Myocyte (in vitro differentiated cells): ENCODE measurements at places on chromosomes 5 and 9. TPM values are rescaled to one million over a fixed set of nuclear protein-coding genes. Genes with fewer than 3 reads are reported as not detected.
A peak's percentile ranks its signal among the peaks of the same experiment; 100 is the strongest.

- DNase-seq = no peak
Observed at GRCh38 chr9:129256959-129257713, 79.1 kb upstream of the IER5L start.

The CDO1 gene
- total RNA-seq = 2.4 and 8.0 TPM in 2 replicates

The PCDHA10 gene
- total RNA-seq = 0.03 and 0.05 TPM in 2 replicates

DNA sequence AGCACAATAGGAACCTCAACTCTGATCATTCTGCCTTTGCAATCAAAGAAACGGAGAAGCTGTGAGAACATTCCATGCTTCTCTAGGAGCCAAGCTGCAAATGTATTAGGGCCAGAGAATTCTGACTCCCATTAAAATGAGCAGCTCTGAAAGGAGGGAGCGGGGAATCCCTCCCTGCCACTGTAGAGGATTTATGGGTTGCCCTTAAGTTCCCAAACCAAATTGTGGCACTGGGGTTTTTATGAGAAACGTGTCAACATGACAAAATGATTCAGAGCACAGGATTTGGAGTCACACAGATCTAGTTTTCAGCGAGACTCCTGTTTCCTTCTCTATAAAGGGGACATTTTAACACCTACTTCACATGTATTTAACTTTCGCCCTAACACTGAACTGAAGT is 1.8 kb downstream of the IL6ST start:
- peak; percentile 37 for DNase-seq

DNA sequence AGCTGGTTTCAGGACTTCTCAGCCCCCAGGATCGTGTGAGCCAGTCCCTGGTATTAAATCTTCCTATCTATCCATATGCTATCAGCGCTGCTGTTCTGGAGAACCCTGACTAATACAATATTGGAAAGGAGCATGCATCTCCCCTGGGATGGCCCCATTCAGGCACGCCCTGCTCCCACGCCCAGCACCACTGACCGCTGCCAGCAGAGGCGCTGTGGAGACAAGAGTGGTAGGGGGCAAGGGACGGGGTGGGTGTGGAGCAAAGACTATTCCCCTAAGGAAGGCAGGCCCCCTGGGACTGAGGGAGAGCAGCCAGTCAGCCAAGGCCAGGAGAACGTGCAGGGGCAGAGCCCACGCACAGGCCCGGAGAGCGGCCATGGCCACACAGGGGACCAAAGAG is 116.0 kb downstream of the VAV2 start:
- no peak for DNase-seq

The ARAP3 gene
- 0.16 and 0.47 TPM in 2 replicates for total RNA-seq

DNA sequence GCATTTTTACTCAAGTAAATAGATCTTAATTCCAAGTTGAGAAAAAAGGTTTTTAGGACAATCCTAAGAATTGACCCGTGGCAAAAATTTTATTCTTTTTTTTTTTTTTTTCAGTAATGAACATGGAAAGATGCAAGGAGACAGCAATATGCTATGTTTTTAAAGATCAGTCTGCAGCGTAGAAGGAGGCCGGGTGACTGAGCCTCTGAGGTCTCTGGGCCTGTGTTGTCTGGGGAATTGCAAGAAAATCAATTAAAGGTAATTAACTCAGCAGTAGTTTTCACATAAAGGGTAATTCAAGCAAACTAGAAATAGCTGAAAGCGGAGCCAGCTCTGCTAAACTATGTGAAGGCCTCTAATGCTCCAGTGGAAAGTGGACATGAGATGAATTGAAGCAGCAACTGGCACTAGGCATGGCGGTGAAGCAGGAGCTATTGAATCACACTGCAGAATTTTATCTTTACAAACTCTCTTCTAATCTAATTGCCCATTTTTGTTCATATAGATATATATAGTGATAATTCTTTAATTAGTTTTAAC is 285.2 kb upstream of the ITGA1 start:
- DNase-seq = no peak

The HTR1A gene
- not detected in 2 replicates for total RNA-seq

GRCh38 chr9:128499920-128500319 is 4.6 kb upstream of the GLE1 start:
- no peak for DNase-seq

The AIF1L gene
- 75.4 and 163 TPM in 2 replicates for total RNA-seq

The TYRP1 gene
- total RNA-seq = not detected in 2 replicates

DNA sequence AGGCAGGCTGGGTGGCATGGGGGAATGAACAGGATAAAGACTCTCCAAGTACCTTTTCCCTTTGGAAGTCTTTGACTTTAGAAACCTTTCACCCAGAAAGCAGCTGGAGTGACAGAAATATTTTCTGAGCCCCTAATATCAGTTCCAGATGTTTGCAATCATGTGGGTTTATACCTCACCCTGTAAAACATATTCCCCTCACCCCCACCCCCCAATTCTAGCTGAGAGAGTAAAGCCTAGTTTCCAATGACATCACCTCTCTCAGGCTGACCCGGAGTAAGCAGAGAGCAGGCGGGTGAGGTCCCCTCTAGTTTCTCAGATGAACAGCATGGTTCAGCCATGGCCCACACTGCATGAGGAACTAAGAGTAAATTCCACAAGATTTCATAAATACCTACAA is 82.9 kb upstream of the TRIM32 start:
- no peak for DNase-seq

GRCh38 chr5:81749561-81750307 is 1.2 kb downstream of the SSBP2 start:
- peak; percentile 38 for DNase-seq

The PCA3 gene
- not detected in 2 replicates for total RNA-seq

DNA sequence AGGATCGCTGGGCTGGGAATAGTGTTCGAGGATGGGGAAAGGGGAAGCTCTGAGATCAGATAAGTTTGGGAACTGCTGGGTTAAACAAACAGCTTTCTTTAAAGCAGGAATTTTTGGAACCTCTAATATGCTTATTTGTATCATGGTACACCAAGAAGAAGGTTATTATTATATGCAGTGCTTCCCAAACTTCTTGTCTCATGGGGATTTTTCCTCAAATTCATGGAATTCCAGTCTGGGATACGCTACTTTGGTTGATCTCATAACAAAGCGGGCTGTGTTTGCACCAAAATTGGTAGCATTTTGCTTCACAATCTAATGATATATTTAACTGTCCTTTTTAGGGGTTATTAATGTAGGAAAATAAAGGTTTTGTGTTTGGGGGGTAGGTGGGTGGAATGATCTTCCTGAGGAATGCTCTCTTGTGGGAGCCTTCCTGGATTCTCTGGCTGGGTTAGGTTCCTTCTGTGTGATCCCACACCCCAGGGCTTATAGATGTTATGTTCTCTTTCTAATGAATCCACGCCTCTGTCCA is 116.2 kb upstream of the PANK3 start:
- DNase-seq = no peak

DNA sequence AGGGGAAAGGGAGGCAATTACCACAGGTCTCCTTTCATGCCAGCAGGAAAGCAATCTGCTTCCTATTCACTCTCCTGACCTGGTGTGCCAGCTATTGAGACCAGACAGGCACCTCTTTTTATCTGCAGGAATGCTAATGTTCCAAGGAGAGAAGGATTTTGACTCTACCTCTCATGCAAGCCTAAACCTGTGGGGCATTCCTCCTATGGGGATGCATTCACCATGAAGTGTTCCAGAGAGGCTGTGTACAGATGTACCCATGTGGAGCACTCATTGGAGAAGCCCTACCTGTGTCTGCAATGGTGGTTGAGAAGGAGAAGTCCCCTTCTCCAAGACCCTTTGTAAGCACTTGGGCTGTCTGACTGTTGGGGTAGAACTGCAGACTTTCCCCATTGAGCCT is 45.4 kb upstream of the EDIL3 start:
- no peak for DNase-seq

The SLC45A2 gene
- 0.05 and 0.37 TPM in 2 replicates for total RNA-seq

- DNase-seq = no peak
Observed at GRCh38 chr5:58653521-58653920, 70.6 kb downstream of the RAB3C start.

GRCh38 chr9:112157087-112157486 is 18.0 kb downstream of the SUSD1 start:
- no peak for DNase-seq

The EIF4E1B gene
- not detected in 2 replicates for total RNA-seq

DNA sequence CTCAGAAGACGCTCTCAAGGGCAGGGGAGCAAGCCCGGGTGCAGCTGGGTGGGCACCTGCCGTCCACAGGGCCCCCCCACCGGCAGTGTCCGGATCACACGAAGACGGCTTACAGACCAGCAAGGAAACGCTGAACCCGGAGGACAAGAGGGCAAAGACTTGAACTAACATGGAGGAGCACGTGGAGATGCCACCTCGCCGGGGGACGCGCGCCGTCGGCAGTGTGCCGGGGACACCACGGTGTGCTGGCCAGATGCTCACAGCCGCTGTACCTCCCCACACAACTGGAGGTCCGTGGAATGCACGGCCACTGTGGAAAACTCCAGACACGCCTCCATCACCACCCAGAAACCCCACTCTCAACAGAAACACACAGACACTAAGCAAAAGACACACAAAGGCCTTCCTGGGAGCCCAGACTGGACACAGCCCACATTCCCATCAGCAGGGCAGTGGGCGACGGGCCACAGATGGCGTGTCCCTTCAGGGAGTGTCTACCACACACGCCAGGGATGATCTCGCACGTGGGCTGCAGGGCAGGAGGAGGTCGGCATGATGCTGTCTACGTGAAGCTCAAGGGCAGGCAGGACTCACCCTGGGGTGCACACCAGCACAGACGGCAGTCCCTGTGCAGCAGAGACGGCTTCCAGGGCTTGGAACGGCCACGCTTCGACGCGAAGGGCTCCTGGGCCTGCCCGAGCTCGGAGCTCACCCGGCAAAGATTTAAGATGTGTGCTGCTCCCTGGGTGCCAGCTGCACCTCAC is 8.6 kb upstream of the SLC12A7 start:
- DNase-seq = peak; percentile 85

GRCh38 chr5:37787742-37788141 is 52.1 kb downstream of the GDNF start:
- peak; percentile 13 for DNase-seq

The OR13F1 gene
- not detected in 2 replicates for total RNA-seq

DNA sequence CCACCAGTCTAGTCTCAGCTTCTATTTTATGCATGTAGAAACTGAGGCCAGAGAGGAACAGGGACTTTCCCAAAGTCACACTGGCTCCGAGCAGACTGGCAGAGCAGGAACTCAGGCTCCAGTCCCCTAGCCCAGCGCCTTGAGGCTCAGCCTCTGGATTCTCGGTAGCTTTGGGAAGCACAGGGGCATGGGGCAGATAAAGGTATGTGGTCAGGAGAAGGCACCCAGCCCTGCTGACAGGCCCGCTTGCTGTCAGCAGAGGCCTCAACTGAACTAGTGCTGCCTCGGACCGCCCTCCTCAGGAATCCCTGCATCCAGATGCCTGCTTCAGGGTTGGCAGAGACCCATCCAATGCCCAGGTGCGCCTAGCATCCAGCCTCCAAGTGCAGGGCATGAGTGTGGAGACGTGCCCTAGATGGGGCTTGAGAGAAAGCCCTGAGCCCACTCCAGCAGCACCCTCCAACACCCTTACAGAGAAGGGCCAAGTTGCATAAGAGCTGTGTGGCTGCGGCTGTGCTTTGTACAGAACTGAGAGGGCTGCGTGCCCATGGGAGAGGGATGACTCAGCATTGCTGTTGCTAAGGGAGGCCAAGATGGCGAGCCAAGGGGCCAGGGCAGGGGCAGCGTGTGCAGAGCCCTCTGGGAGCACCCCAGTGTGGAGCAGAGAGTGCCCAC is 168.6 kb downstream of the MACROH2A1 start:
- DNase-seq = no peak

The TSSK1B gene
- total RNA-seq = not detected in 2 replicates

The ST8SIA4 gene
- total RNA-seq = 3.0 and 4.5 TPM in 2 replicates

The TAF11L10 gene
- not detected in 2 replicates for total RNA-seq

- DNase-seq = no peak
Observed at GRCh38 chr5:138948471-138949222, 73.5 kb upstream of the LRRTM2 start.

The ZNG1E gene
- 26.2 and 27.9 TPM in 2 replicates for total RNA-seq

DNA sequence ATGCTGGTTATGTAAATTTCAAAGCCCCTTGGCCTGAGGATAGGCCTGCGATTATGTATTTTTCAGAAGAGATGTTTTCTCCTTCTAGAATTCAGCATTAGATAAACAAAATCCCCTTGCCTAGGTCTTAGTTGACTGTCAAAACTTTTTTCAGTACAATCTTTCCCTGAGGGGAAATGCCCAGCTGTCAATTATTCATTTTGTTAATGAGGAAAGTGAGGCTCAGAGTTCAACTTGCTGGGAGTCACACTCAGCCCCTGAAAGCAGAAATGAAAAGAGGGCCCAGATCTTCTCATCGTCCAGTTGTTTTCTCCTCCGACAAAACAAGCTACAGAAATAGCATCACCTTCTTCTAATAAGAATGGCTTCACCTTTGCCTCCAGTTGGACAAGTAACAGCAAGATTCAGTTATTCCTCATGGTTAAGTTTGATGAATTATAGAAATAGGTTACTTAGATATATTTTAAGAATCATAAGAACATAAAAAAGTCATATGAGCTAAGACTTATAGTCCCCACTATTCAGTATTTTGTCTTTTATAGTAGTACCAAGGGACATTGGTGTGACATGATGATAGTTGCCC is 627.1 kb upstream of the WWC1 start:
- DNase-seq = no peak

- no peak for DNase-seq
Observed at GRCh38 chr5:88364991-88365390, 96.3 kb upstream of the TMEM161B start.

DNA sequence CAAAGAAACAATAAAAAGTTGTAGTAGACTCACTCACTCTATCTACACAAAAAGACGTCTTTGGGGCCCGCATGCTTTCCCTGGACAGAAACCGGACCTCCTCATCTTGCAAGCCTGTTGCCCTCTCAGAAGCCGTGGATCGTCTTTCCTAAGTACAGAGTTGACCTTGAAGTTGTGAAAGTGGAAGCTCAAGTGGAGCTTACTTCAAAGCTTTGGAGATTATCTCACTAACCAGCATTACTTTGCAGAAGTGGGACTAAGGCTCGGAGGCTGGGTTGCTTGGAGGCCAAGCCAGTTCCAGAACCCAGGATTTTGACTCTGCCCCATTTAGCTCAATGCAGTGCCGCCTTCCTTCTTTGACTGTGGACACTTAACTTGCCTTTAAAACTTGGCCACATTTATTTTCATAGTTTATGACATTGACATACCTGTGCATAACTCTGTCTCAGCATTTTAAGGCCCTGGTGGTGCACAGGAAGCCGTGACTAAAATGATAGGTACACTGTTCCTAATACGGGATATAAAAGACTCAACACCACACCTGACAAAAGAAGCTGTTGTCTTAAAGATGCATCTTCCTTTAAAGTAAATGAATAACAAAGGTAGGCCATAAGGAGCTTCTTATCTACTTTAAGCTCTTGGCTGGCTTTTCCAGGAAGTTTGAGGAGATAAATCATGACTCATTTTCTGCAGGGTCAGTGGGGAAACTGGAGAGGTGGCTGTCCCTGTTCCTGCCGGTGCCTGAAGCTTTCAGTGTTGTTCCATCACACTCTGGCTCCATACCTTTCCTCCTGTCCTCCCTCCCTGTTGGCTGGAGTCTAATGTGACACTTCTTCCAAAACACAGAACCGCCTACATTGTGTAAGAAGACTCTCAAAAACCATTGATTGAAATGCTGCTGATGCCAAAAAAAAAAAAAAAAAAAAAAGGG is 10.7 kb downstream of the SLC25A25 start:
- no peak for DNase-seq
